Fibroblast of skin of right biceps (primary cell): ENCODE measurements at places on chromosomes 7 and 10.

DNA sequence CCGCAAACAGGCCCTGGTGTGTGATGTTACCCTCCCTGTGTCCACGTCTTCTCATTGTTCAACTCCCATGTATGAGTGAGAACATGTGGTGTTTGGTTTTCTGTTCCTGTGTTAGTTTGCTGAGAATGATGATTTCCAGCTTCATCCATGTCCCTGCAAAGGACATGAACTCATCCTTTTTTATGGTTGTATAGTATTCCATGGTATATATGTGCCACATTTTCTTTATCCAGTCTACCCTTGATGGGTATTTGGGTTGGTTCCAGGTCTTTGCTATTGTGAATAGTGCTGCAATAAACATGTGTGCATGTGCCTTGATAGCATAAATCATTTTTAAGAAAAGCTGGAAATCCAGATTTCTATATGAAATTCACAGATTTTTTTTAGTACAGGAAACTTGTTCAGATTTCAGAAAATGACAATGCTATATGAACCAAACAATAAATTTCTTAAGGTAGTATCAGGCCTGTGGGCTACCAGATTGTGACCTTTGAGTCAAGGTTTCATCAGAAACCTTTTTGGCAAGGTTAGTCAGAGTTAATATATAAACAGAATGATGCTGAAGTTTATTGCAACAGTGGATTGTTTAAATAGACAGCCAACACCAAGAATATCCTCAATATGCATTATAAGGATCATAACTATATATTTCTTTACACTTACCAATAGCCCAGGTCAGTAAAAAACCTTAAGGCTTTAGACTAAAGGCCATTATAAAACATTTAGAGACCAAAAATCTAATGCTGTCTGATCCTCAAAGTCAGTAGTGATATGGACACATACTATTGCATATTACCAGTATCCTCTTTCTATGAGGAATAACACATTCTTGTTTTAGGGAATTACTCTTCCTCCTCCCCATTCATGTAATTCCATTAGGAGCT, 68.7 kb upstream of the PAPSS2 start:
- no peak for DNase-seq

GRCh38 chr7:2331707-2332106, 17.5 kb upstream of the SNX8 start:
- DNase-seq: no peak

DNA sequence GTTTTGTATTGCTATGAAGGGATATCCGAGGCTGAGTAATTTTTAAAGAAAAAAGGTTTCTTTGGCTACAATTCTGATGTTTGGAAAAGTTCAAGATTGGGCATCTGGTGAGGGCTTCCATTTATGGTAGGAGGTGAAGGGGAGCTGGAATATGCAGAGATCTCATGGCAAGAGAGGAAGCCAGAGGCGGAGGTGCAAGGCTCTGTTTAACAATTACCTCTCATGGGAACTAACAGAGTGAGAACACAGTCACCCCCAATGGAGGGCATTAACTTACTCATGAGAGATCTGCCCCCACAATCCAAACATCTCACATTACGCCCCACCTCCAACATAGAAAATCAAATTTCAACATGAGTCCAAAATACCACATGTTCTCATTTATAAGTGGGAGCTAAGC, 62.0 kb downstream of the AKR1D1 start:
- no peak for DNase-seq

DNA sequence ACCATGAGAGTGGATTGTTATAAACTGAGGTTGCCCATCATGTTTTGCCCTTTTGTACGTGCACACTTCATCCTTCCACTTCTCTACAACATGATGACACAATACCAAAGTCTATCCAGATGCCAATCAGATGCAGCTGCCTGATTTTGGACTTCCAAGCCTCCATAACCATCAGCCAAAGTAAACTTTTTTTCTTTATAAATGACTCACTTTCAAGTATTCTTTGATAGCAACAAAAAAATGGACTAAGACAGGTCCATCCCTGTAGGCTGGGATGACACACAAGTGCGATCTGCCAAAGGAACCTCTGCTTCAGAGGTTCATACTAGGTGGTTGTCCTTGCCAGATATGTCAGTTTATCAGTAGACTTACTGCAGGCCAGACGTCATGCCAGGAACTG, 320.2 kb upstream of the FZD1 start:
- no peak for DNase-seq

DNA sequence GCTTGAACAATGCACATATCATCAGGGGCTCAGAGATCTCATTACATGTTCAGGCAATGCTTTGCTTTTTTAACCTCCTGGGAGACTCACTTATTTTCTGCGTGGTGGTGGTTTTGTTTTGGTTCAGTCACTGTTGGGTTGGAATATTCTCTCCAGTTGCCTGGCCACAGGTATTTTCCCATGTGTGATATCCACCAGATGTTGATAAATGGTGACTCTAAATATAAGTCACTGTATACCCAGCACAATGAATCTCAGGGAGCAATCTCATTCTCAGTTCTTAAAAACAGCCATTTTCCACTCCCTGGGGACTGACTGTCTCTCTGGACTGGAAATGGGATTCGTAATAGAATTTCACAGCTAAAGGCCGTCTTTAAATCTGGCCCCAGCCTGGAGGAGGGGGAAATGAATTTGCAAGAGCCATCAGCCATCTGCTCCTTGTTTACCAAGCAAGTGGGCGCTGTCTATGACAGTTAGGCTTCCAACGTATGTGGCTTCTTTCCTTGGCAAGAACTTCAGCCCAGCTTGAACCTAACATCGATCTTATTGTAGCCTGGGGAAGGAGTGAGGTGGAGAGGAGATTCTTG, 1106.2 kb downstream of the NRG3 start:
- DNase-seq: peak; percentile 86

- DNase-seq: peak; percentile 60
Measured at GRCh38 chr7:84492098-84493034, 297.8 kb upstream of the SEMA3A start.

GRCh38 chr7:44191171-44191570, 1.9 kb upstream of the GCK start:
- no peak for DNase-seq

GRCh38 chr10:97102441-97102840, 83.3 kb downstream of the SLIT1 start:
- DNase-seq: no peak

- DNase-seq: no peak
Measured at GRCh38 chr10:2592360-2593160, 474.8 kb upstream of the PFKP start.

GRCh38 chr7:18384491-18385143, 110.9 kb upstream of the HDAC9 start:
- no peak for DNase-seq

- DNase-seq: no peak
Measured at GRCh38 chr7:18489624-18490023, 5.9 kb upstream of the HDAC9 start.

DNA sequence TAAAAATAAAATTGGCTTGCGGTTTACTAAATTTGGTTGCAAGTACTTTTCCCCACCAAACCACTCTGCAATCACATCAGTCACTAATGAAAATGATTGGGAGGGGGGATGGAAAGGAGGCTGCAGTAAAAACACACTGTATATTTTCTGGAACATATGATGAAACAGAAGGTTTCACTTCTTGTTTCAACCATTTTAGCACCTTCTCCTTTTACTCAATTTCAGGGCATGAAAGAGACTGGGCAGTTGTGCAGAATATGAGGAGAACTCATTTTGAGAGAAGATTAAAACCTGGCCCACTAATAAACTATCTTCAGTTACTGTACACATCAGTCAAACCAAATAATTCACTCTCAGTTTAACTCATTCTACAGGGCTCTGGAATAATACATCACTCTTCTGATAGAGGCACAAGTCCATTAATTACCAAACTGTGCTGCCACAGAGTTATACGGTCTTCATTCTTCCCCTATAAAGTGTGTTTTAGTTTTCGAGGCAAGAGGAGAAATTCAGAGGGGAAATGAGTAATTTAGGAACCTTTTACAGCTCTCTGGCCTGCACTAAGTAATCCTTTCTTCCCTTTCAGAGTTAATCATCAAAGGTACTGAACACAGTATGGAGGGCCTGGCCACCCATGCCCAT, 25.5 kb downstream of the JAZF1 start:
- DNase-seq: no peak

DNA sequence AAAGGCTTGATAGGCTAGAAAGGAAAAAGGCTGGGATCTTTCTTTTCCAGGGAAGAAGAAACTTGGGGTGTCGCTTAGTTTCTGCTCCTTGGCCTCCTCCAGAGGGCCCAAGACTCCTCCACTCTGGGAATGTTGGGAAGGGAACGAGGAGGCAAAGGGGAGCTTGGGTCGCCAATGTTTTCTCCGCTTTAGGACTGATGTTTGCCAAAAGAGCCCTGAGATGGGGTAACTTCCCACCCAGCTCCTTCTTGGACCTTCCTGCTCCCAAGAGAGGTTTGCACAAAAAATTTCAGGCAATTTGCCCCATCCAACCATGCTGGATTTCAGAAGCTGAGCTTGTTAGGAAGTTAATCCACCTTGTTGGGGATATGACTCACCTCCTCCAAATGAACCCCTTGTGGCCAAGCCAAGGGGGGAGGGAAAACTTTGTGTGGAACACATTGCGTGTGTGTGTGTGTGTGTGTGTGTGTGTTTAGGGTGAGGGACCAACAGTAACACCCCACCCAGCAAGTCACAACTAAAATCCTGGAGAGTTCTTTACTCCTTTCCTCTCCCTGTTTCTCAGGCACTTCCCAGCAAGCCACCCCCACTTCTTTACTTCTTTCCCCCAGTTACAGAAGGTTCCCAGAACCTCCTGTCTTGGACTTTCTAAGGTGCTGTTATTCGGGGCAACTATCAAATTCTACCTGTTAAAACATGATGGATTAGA, 8.7 kb upstream of the HOXA2 start:
- DNase-seq: peak; percentile 80

- DNase-seq: peak; percentile 57
Measured at GRCh38 chr10:26488344-26488743, 50.2 kb downstream of the APBB1IP start.

GRCh38 chr7:34308595-34308994, 349.4 kb upstream of the NPSR1 start:
- DNase-seq: no peak

DNA sequence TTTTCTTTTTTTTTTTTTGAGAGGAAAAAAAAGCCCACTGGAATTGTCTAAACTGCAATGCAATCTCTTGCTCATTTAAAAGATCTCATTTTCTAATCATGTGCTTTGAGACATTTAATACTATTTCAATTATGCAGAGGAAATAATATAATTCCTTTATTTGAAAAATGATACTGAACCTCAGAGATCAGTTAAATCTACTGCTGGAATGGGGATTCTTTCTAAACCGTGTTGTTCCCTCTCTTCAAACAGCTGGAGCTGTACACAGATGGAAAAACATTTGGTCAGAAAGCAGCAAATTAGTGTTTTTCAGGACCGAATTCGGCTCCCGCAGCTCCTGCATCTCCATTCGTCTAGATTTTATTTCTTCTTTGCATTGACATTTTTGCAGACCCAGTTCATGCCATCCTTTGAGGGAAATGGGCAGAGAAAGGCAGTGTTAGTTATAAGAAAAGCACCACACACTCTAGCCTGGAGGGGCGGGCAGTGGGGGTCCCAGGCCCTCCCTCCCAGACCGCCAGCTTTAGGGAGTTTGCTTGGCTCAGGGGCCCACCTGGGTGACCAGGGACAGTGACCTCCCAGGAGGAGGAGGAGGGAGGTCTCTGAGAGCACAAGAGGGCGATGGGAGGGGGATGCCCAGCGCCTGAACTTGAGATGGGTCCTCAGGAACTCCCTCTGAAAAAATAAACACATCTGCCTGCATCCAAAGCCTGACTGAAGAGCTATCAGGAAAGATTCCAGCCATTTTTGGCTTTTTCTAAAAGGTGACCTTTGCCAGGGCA, 32.4 kb downstream of the TRIM8 start:
- no peak for DNase-seq

- peak; percentile 70 for DNase-seq
Measured at GRCh38 chr7:1664711-1665548, 5.1 kb upstream of the ELFN1 start.

DNA sequence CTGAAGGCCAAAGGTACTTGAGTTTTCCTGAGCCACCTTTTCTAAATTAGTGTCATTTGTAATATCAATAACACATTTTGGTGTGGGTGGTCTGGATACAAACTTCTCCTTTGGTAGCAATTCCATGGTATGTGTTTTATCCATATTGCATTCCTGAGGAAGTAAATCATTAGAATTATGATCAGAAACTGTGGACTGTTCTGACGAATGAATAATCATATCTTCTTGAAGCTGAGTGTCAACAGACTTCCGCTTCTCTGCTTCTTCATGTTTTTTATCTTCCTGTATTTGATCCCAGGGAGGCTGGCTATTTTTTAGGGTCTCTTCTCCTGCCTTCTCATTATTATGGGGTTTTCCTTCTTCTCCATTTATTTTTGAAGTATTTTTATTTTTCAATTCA, 81.4 kb downstream of the NRBF2 start:
- peak; percentile 59 for DNase-seq

- DNase-seq: no peak
Measured at GRCh38 chr7:485188-486081, 34.2 kb downstream of the PDGFA start.

GRCh38 chr7:27611059-27611458, 51.6 kb downstream of the HIBADH start:
- DNase-seq: no peak

DNA sequence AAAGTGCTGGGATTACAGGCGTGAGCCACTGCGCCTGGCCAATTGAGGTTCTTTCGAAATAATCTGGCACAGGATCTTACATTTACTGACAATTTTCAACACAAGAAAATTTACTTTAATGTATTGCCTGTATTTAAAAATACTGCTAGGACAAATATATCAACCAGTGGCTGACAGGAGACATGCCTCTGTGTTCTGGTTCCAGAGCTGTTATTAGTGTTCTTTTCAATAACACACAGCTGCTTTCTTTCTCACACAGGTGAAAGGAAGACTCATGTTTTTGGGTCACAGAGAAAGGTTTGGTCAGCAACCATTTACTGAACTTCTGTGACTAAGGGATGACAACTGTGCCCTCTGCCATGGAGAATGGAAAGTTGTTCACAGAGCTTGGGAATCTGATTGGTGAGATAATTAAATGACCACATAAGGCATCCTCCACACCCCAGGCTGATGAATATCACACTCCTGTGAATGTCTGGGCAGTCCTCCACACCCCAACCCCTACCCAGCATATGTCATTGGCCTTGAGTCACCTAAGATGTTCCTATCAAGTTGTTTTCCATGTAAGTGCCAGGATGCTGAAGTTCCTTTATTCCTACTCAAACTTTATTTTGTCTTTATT, 180.1 kb downstream of the RAPGEF5 start:
- no peak for DNase-seq

DNA sequence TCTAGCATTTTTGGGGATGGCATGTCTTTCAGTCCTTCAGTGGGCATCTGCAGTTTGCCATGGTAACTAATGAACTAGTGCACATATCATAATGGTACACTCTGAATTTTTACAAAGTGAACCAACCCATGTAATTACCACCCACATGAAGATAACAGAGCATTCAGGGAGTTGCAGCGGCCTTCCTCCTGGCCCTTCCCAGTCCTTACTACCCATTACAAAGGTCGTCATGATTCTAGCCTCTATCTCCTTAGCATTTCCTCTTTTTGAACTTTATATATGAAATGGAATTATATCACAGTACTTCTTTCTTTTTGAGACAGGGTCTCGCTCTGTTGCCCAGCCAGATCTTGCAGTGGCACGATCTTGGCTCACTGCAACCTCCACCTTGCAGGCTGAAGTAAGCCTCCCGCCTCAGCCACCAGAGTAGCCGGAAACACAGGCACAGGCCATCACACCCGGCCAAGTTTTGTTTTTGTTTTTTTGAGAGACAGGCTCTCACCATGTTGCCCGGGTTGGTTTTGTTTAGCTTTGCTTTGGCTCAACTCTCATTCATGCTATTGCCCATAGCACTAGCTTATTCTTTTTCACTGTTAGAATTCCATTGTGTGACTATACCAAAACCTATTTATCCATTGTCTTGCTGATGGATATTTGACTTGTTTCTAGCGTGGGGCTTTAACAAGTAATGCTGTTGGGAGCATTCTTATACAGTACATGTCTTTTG, 79.2 kb downstream of the APBB1IP start:
- DNase-seq: no peak
